ENCODE measurements at places on chromosomes 3 and 15. TPM values are rescaled to one million over a fixed set of nuclear protein-coding genes. Genes with fewer than 3 reads are reported as not detected.

The ABI3BP gene
- total RNA-seq: 4.2 TPM

- DNase-seq: peak; percentile 17
Observed at GRCh38 chr3:187064210-187065115, 74.8 kb downstream of the RPL39L start.

DNA sequence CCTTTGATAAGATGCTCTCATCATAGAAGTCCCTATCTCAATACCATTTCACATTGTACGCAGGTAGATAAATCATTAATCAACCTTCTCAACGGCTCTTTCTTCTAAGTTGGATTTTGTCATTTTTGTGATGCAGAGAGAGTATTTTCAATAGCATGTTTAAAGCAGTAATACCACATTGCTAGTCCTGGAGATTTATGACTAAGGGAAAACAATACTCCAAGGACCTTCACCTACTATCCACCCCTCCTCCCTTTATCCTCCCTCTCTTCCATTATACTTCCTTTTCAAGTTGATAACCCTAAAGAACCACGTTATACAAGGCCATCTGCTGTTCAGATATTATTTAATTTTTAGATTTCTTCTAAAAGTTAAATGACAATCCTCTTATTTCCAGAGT is 65.3 kb upstream of the CHMP2B start:
- no peak for DNase-seq

DNA sequence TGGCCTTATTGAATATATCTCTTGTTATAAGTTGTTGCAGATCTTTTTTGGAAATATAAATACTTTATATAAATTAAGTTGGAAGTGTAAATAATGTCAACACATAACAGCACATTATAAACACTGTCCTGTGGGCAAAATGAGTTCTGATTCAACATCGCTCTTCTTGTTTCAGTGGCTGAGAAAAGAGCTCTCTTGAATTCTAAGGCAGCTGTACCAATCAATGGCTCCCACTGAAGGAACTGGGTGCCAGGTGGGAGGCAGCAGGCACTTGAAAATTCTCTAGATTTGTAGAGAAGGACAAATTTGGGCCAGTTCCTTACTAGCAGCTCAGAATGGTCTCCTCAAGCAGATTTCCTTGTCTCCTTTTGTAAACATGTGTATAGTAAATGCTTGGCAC is 45.6 kb downstream of the CHST2 start:
- DNase-seq: no peak

DNA sequence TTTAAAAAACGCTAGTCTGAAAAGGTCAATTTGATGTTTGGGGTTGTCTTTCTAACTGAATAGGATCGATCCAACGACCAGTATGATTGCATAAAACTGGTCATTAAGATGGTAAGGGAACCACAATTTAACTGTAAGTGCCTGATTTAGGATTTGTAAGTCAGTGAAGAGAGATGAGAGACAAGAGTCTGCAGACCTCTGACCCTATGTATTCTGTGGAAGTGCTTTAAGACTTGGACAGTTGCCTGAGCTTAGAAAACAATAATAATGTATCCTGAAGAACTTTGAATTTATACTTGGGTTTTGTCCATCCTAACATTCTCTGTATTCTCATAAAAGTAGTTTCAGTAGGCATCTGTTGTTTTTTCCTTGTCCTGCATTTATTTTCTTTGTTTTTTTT is 221.4 kb upstream of the SUCLG2 start:
- DNase-seq: no peak

- no peak for DNase-seq
Observed at GRCh38 chr3:197782230-197782629, 8.8 kb upstream of the LRCH3 start.

DNA sequence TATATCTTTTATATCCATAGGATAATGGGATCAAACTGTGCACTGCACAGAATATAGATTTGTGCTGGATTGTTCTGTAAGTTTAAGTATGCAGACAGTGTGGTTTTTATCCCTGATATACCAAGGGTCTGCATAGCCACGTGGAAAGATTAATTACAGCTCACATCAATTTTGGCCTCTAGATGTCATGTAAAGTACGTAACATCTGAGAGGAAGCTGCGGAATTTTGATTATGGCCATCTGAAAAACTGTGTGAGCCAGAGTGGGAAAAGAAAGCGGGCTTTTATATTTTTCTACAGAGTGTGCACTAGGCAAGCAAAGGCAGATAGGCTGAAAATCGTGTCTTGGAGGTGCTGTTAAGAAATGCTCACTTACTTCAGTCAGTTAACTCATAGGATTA is 562.7 kb downstream of the GBE1 start:
- DNase-seq: no peak
